NCI-H146 (cell line): ENCODE measurements at places on chromosomes 1 and 21.

DNA sequence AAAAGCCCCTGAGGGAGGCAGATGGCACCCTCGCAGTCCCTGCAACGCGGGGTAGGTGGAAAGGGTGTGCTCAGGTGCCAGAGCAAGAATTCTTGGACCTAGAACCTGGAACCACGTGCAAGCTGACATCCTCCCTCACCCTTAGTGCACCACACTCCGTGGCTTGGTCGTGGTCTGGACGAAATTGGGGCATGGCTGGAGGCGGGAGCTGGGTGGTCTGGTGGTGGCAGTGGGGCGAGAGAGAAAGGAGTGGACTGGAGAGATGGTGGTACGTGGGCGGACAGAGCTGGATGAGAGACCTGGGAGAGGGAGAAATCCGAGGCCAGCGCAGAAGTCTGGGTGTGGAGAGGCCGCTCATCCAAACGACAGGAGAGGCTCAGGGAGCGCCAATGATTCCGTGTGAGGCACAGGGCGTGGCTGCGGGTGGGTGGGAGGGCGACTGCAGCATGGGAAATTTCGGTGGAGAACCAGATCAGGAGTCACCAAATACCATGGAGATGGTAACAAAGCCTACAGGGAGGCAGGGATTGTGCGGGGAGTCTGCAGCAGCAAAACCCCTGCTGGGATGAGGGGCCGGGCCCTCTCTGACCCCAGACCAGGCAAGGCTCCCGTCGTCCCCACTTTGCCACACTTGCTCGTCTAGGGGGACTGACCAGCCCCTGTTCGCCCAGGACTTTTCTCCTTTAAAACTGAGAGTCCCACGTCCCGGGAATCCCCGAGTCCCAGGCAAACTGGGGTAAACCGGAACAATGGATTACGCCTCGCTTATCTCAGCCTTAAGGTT, 31.9 kb downstream of the CDCP2 start:
- DNase-seq = no peak

- DNase-seq = peak; percentile 83
Observed at GRCh38 chr1:26959722-26960624, at the start of gene KDF1. KDF1 (minus strand) TSS chr1:26960468; CDS start chr1:26952380, 8,088 bp downstream.

GRCh38 chr1:87004857-87005256, 90.4 kb downstream of the HS2ST1 start:
- DNase-seq = no peak

- DNase-seq = peak; percentile 58
Observed at GRCh38 chr1:234608911-234609690, 877 bp downstream of the IRF2BP2 start.

DNA sequence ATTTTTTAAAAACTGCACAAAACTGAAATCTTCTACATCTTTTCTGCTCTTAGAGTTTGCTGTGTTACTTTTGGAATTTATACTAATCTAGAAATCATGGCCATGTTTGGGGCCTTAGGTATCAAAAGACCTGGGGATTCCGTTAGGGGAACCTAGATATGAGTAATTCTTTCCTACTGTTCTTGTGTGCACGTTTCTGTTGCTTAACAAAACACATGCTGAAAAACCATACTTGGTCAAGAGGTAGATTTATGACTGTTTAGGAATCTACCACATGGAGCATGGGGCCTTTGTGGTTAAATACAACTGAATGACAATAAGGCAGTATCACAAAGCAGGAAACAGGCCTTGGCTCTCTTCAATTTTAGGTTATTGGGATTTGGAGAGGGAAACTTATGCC, 291.9 kb upstream of the USP25 start:
- no peak for DNase-seq

DNA sequence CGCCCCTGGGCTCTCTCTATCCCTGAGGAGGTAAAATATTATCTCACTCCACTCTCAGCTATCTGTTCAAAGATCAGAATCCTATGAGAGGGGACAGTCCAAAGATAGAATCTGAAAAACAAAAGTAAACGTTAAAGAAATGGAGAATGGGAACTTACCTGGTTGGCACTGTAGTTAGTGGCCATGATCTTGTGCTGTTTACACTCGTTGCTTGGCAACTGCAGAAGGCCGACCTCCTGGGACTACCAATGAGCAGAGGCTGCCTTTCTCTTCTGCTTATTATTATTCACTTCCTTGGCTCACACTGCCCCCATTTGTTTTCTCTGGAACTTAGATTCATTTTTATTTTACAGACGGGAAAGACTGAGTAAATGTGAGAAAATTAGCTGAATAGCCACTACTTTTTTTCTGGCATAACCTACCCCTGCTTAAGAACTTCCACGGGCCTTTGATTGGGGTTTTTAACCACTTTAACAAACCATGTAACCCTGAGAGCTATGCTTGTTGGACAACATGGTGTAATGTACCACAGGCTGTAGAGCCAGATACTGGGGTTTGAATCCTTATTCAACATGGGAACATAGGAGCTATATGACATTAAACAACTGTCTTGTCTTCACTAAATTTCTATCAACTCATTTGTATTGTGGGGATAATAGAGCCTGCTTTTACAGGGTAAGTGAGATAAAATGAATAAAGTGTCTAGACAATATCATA, at the start of gene CFAP126:
CFAP126 (minus strand) TSS at position 193 of the 717 bp plus-strand sequence; CDS start at position 185, 8 bp downstream.
- DNase-seq = peak; percentile 59

- no peak for DNase-seq
Observed at GRCh38 chr1:166383635-166384346, 217.0 kb upstream of the FAM78B start.

DNA sequence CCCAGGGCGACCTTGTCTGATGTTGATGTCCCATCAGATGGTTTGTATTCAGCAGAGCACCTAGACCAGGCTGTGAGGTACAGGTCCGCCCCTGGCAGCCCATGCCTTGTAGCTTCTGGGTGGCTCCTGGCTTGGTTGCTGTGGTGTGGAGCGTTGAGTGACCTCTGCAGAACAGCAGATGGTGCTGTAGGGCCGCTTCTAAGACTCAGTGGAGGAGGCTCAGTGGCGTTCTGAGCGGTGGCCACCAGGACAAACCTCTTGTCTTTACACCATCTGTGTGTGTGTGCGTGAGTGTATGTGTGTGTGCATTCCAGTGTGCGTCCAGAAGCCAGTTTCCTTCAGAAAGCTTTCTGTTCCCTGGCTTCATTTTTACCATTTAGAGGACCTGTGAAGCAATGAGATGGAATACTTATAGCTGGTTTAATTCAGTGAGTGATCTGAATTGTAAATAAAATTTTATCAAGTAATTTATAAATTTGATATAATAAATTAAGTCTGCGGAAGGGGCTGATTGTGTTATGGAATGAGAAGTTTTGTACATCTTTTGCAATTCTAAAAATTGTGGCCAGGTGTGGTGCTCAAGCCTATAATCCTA, 66.1 kb downstream of the ADARB1 start:
- peak; percentile 52 for DNase-seq

GRCh38 chr1:119827010-119827409, 15.8 kb upstream of the REG4 start:
- DNase-seq = no peak

- peak; percentile 60 for DNase-seq
Observed at GRCh38 chr1:107649023-107649422, 316.0 kb downstream of the VAV3 start.

DNA sequence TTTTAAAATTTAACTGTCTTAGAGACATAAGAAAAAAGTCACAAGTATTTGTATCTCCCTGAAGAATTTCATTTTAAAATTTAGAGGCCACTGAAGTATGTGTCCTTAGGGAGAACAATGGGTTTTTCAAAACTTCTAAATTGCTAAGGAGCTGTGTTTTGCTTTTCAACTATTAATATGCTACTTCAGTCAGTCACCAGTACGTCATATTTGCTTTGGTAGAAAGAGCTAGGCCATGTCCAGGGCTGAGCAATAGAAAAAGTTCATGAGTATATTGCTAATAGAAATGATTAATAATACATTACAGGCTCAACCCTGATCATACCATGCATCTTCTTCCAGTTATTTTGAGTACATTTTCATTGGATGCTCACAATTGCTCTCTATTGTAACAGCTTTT, 1.7 kb upstream of the SGIP1 start:
- DNase-seq = no peak

GRCh38 chr1:82785268-82785790, 984.6 kb downstream of the ADGRL2 start:
- no peak for DNase-seq

- no peak for DNase-seq
Observed at GRCh38 chr1:235720544-235720943, 71.0 kb upstream of the GNG4 start.

DNA sequence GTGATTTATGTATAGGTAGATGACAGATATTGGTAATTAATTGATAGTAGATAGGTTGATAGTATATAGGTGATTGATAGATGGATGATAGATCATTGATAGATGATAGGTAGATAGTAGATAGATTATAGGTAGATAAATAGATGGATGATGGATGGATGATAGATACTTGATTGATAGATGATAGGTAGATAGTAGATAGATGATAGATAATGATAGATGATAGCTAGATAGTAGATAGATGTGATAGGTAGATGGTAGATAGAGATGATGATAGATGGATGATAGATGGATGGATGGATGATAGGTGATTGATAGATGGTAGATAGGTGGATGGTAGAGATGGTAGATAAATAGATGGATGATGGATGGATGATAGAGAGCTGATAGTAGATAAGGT, 62.0 kb upstream of the SAMD11 start:
- DNase-seq = no peak

DNA sequence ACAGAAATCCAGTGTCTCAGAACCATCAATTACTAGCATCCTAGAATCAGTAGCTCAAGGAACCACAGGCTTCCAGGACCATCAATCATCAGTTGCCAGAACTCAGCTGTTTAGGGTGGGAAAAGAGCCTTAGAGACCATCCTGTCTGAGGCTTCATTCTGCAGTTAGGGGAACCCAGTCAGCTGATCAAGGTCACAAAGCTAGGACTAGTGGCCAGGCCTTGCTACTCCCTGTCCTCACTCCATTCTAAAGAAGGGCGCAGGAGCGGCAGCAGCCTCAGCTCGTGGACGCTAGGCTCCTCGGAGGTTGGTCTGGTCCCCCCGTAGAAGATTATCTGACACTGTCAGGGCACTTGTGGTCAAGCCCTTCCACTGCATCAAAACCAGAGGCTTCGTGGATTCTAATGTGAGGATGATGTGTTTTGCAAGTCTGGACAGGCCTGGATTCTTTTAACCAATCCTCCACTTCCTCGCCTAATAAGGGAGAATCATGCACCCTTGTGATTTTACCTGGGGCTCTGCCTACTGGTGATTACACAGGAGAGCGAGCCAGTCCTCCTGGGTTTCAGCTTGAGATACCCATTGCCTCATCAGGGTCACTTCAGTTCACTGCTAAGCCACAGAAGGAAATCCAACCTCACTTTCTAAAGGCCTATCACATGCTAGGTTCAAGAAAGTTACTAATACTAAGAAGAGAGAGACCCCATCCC, 41.7 kb upstream of the IFFO2 start:
- no peak for DNase-seq

DNA sequence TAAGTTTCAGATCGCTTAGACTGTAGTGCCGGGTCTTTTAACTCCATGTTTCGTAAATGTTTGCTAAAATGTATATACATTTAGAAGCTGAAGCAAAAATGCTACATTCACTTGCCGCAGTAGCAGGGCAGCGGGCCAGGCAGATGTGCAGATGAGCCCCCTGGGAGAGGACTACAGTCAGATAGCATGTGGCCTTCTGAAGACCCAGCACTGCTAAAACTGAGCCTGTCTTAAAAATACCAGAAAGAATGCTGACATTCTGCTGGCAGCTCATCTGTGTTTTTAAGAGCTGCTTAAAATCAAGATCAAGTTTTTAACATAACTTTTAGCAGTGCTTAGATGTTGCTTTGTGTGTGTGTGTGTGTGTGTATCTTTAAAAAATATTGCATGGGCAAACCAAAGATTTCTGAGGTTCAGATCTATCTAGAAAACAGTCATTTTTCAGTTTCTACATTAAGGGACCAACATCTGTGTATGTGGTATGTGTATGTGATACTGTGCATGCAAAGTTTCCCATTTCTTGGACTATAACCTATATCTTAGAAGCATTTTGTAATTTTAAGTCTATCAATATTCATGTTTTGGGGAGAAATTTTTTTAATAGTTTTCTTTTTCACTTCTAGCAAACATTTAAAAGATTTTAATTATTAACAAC, 31.7 kb downstream of the CHRM3 start:
- DNase-seq = no peak

GRCh38 chr1:77557053-77557452, 125.4 kb downstream of the ZZZ3 start:
- no peak for DNase-seq

DNA sequence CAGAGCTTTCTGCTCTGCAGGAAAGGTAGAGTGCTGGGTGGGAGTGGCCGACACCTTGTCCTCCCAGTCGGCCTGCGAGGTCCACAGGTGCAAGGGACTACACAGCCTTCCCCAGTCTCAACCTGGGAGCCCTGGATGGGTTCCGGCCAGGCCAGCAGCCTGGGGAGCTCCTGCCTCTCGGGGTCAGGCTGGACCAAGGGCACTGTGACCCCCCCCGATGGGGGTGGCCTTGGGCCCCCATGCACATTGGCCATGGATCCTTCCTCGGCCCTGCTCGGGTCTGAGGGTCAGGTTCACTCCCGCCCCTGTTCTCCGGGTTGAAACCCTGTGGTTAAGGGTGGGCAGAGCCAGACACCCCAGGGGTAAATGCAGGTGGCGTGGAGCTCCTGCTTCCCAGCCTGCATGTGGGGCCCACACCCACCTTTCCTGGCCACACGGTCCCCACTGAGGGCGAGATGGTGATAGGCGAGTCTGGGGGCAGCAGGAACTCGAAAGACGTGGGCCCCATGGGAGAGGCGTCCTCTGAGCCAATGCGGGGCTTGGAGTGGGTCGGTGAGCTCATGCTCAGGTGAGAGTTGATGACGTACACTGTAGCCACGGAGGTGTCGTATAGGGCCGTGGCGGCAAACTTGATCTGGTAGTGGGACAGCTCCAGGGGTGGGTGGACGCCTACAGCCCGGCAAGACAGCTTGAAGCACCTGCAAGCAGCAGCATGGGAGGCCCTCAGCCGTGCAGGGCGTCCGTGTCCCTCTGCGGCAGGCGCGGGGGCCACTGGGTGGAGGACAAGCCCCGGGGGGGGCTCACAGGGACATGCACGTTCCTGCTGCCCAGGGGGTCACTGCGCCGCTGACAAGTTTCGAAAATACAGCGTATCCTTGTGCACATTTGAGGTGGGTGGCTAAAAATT, 10.8 kb upstream of the TMEM52 start:
- DNase-seq = no peak

GRCh38 chr1:1356166-1356795, 2.1 kb downstream of the MXRA8 start:
- DNase-seq = no peak

DNA sequence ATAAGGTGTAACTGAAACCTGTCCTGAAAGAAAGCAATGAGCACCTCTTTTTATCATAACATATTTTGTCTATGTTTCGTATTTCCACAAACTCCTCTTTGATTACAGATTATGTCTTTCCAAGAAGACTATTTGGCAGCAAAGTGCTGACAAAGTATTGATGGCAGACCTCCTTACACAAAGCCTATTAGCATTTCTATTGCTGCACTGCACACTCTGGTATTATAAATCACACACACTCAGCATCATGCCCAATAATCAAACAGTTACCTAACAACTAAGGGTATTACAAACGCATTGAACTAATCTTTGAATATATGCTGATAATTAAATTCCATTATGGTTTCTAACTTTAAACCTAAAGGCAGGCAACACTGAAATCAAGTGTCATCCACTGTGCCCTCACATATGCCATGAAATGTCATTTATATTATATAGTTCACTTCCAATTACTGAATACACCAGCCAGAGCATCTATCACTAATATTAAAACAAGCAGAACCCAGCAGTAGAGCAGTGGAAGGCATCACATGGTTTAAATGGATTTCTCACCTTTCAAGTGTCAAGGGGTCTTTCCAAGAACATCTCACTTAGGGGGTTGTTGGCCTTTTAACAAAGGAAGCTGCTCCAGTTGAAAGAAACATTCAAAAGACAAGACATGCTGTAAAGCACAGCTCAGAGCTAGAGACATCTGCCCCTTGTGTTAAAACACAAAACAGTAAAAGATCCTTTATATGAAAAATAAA, 239.1 kb downstream of the RERE start:
- DNase-seq = no peak
